ENCODE measurements at places on chromosomes 13 and 19.

- DNase-seq, result no peak
These were observed 251.4 kb downstream of the RGCC start for GRCh38 chr13:41708713-41709112.

GRCh38 chr13:79654520-79654919 lies 173.6 kb downstream of the NDFIP2 start:
- DNase-seq, result no peak

- DNase-seq, result no peak
These were observed 3.2 kb downstream of the GPR108 start for GRCh38 chr19:6734096-6734696.

- no peak for DNase-seq
These were observed 2.4 kb upstream of the CYTH2 start for GRCh38 chr19:48466561-48467325.

Measured in GM12892 (cell line).